NCI-H510A treated with DMSO at 0.1 percent for 48 hours (cell line): ENCODE measurements at places on chromosomes 6 and 20.

DNA sequence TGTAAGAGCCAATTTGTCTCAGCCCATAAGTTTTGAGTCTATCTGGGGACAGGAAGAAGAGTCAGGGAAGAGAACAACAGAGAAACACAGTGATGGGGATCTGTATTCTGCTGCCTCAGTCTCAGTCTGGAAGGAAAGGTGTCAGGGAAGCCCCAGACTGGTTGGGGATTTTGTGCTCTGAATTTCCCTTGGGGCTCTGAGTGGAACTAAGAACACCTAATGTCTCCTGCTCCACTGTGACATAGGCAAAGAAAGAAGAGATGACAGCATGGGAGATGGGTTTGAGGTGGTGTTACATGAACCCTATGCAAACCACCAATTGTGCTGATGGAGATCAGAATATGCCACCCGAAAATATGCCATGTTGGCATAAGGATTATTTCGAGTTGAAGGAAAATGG lies 139.5 kb upstream of the MYLIP start:
- no peak for DNase-seq

GRCh38 chr20:57396984-57397692 lies 5.9 kb downstream of the RBM38 start:
- DNase-seq = no peak

DNA sequence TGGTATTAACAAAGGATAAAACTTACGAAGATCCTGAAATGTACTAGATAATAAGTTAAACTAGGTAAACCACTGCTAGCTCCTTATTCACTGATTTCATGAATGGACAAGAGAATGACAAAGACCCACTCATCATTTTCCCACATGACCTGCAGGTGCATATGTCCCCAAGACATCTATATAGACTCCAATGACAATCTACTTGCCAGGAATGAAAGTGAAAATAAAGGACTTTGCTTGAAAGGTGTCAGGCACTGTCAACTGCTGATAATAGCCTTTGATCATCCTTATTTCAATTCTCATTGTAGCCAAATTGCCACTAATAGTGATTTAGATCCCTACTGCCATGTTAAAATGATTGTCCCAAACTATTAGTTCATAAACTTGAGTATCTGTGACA lies 321.8 kb downstream of the HACE1 start:
- no peak for DNase-seq

- DNase-seq = no peak
Measured at GRCh38 chr6:110703010-110703905, 112.0 kb downstream of the CDK19 start.

- peak; percentile 19 for DNase-seq
Measured at GRCh38 chr6:40963019-40963418, 76.0 kb downstream of the UNC5CL start.

GRCh38 chr6:29627755-29628418 lies 5.1 kb downstream of the GABBR1 start:
- DNase-seq = peak; percentile 64

DNA sequence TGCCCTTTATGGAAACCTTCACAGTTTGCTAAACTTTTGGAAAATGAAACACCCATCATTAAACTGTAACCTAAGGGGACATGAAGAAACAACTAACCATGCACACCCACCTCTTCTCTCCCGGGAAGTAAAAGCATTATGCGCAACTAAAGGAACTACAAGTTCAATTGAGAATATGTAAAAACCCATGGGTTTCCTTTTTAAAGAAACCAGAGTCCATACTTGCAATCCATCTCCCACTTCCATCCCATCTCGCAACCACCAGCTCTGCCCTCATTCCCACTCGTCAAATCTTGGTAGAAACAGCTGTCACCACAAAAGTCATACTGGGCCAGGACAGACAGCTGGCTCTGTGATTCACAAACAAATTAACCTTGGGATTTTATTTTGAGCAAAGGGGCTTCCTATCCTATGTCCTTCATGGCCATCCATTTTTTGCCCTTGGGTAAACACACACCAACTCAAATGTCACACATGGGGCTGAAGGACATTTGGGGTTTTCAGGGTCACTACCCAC lies 81.5 kb downstream of the HAO1 start:
- no peak for DNase-seq

GRCh38 chr20:39214828-39215227 lies 252.7 kb downstream of the DHX35 start:
- no peak for DNase-seq

- no peak for DNase-seq
Measured at GRCh38 chr6:90874931-90875330, 288.1 kb upstream of the MAP3K7 start.

GRCh38 chr6:29845405-29846006 lies 17.9 kb downstream of the HLA-G start:
- DNase-seq = no peak

GRCh38 chr6:129200151-129200550 lies 317.2 kb downstream of the LAMA2 start:
- no peak for DNase-seq

GRCh38 chr20:41306061-41306727 lies 11.3 kb downstream of the ZHX3 start:
- no peak for DNase-seq

GRCh38 chr6:170005665-170006064 lies 254.2 kb downstream of the ERMARD start:
- DNase-seq = no peak

- DNase-seq = no peak
Measured at GRCh38 chr20:50804437-50805348, 9.8 kb downstream of the BCAS4 start.

DNA sequence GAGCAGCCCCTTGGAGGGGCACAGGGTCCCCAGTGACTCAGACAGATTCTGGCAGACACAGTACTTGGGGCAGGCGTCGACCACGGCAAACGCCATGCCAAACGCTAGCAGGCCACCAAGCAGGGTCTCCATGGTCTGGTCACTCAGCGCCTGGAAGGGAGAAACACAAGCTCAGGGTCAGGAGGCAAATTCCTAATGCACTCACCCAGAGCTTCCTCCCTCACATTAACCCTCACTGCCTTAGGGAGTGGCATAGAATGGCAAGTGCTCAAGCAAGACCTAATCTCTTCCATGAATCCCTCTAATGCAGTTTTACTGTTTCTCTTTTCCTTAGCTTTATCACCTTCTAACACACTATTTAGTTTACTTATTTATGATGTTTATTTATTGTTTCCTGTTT lies 154.2 kb downstream of the LRFN2 start:
- DNase-seq = no peak

GRCh38 chr6:53165293-53165692 lies 16.7 kb upstream of the GCM1 start:
- no peak for DNase-seq

- peak; percentile 52 for DNase-seq
Measured at GRCh38 chr6:122730775-122731386, 48.6 kb upstream of the FABP7 start.

DNA sequence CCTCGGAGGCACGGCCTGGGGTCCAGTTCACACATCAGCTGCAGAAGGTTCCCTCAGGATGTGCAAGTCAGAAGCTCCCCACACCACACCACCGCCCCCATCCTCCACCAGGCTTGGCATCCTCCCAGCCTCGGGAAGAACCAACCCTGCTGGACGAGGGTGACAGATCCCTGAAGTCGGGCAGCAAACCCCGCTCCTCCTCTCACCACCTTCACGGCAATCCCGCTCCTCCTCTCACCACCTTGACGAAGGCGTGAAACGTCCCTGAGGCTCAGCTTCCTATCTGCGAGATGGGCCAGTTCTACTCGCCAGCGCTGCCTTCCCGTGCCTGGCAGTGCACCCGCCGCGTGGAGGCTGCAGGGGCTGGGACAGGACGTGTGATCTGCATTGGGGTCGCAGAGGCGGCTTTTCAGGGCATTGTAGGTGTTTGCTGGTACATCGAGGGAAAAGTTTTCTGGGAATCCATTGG lies 327.0 kb downstream of the TAF4 start:
- DNase-seq = no peak

GRCh38 chr6:157264701-157265100 lies 58.6 kb downstream of the TMEM242 start:
- DNase-seq = no peak

DNA sequence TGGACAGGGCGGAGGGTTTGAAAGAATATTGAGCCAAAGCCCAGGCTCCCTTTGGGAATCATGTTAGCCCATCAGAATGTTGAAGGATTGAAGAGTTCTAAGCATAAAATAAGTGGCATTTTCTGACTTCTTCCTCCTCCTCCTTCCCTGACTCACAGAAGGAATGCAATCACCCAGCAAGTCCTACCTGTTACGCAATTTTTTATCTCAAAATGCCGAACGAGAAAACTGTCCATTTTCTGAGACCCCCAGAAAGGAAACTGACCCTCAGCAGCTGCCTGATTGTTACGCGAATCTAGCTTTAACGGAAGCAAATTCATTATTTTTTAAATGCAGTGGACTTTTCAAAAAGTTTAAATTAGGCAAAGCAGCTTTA lies 4.7 kb upstream of the DNAJC5 start:
- no peak for DNase-seq

DNA sequence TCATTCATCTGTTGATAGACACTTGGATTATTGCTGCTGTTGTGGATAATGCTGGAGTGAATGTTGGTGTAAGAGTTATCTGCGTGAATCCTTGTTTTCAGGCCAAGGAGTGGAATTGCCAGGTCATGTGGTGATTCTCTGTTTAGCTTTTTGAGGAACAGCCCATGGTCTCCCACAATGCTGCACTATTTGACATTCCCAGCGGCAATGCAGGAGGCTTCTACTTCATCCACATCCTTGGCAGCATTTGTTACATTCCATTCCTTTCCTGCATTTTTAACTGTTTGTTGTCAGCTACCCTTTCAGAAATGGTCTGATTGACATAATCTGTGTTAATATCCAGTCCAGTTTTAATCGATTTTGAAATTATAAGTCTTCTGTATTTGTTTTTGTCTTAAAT lies 51.7 kb upstream of the CLDN20 start:
- no peak for DNase-seq

DNA sequence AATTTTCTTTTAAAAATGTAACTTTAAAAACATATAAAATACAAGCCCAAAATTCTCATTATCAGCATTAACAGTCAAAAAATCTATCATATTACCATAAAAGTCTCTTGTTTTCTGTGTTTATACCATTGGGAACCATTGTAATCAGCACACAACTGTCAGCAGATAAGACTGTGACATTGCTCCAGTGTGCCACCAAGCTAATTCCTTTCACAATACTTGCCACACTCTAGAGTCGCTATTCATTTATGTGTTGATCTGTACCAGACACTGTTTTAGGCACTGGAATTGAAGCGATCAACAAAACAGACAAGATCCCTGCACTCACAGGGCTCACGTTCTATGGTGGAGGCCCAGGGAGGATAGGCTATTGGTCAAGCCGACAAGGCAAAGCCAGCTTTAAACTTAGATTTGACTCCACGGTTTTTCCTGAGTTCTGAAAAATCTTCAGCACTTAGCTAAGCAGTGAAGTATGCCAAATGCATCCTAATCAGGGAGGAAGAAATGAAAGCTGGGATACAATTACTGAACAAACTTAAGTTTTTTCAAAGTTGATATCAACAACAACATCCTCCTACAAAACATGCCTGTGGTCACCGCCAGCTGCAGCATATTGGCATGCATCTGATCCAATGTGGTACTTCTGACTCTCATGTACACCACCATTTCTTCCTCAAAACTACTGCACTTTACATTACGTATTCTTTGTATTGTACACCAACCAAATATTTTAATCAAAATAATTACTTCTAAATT lies 60.5 kb downstream of the GMDS start:
- no peak for DNase-seq

DNA sequence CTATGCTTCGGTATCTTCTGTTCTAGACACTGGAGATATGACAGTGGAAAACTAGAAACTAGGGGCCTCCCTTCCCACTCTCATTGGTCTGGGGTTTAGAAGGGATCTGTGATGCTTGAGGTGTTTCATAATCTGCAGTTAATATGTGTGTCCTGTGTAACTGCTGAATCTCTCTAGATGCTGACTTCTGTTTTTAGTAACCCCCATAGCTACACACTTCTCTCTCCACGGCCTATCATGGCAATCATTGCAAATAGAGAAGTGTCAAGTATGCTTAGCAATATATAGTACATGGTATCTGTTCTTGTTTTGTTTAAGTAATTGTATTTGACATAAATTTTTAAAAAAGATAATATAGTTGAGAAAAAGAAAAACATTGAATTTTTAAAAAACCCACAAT lies 394.6 kb upstream of the MMS22L start:
- no peak for DNase-seq

GRCh38 chr6:156398371-156398770 lies 378.8 kb upstream of the ARID1B start:
- no peak for DNase-seq

DNA sequence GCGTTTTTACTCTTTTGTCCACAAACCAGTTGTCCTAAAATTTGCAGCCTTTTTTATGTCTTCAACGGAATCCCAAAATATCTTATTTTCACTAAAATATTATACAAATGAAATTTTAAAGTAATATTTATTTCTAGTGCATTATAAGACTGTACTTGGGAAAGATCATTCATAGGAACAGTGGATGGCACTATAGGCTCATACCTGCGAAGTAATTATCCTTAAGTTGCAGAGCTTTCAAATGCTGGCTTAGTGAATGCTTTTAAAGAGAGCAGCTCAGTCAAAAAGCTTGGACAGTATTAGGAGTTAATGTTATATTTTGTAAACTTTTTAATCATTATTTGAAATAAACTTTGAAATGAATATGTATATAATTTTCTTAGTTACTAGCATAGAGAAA lies 254.9 kb downstream of the CDKAL1 start:
- DNase-seq = no peak

GRCh38 chr20:20992277-20992676 lies 113.9 kb downstream of the LINC00237 start:
- no peak for DNase-seq

DNA sequence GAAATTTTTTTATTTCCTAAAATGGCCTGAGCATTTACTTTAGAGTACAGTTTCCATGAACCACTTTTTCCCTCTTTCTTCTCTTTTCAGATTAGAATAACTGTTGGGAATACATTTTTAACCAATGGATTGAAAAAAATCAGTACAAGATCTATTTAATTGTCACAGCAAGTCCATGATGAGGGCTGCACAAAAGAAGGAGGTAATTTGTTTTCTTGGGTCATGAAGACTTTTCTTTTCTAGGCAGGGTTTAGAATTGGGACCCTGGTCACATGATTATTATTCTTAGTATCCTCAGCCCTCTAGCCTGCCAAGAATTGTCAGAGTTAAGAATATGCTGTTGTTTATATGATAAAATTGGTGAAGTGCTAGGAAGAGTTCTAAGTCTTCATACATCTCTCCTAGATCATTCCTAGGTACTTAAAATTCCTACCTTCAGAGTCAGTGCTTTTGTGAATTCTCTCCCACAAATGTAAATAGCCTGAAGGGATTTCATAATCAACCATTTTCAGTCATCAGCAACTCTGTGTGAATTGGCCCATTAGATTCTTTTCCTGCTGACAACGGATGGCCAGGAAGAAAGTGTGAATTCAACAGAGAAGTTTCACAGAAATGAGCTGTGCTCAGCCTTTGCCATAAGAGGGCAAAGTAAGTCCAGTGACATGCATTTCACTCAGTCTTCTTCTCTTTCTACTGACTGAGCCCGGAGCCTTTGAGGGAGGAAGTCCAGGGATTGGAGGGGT lies 32.4 kb upstream of the TPBG start:
- DNase-seq = no peak

DNA sequence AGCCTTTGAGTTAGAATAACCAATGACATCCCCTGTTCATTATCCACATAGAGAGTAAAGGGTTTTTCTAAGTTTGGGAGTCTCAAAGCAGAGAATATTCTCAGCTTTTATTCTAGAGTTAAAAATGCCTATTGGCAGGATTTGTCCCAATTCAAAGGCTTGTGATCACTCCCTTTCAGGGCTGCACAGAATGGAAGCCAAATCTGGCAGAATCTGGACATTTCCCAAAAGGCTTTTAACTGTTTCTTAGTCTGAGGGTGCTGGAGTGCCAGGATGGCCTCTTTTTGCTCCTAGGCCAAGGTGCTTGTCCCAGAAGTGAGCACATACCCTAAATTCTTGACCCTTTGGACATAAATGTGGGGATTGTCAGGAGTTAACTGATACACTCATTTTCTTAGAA lies 556.6 kb downstream of the DOK5 start:
- no peak for DNase-seq
